Lower leg skin (tissue), 4 donors: ENCODE measurements at places on chromosomes 5 and 9.

DNA sequence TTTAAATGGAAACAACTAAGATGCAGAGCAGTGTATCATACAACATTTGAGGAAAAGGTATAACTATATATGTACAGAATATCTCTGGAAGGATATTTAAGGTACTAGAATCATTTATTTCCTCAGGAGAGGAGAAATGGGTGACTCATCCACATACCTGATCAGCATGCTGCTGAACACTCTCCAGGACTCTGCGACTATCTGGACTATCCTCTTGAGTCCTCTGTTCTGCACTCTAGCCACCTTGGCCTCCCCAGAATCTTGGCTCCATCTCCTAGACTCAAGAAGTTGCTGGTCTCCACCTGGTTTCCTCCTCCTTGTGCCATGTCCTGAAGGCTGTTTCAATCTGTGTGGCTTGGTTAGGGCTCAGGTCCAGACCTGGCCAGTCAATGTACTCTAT lies 8.8 kb upstream of the PRDM6 start:
- no peak for DNase-seq

- DNase-seq, result no peak
Measured at GRCh38 chr5:178058321-178059012, 54.9 kb upstream of the N4BP3 start.

GRCh38 chr9:19946441-19947109 lies 157.7 kb upstream of the SLC24A2 start:
- no peak for DNase-seq

DNA sequence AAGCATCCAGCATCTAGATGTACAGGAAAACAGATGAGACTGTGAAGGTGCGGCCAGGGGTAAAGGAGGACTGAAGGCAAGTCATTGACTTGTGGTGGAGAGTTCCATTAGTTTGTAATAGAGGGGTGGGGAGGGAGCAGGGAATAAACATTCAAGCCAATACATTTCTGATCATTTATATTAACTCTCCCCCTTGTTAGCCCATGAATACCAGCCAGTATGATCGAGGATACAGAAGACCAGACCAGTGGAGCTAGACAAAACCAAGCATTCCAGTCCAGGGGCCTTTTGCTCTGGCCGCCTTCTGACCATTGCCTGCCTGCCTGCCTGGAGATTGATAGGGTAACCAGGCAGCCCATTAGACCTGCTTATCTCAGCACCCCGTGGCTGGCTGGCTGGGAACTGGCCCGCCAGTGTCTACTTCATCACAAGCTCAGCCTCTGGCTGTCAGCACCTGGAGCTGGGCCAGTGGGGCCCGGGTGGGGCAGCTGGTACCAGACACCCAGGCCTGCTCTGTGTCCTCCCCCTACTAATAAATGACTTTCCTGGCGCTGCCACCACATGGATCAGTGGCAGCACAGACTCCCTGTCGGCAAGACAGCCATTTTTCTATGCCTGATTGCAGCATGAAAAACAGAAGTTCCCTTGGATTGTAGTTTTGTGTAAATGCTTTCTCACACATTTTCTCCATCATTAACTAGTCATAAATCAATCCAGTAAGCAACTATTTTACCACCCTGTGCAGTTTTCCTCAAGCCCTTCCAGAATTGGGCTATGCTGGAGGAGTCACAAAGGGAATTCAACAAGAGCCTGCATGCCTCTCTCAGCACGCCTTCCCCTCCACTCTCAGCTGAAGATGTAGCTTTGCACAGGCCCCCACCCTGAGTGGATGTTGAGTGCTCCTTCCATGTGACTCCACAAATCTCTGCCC lies 181.3 kb downstream of the SNCAIP start:
- DNase-seq, result no peak

- DNase-seq, result no peak
Measured at GRCh38 chr5:77029376-77029885, 773 bp upstream of the AGGF1 start.

DNA sequence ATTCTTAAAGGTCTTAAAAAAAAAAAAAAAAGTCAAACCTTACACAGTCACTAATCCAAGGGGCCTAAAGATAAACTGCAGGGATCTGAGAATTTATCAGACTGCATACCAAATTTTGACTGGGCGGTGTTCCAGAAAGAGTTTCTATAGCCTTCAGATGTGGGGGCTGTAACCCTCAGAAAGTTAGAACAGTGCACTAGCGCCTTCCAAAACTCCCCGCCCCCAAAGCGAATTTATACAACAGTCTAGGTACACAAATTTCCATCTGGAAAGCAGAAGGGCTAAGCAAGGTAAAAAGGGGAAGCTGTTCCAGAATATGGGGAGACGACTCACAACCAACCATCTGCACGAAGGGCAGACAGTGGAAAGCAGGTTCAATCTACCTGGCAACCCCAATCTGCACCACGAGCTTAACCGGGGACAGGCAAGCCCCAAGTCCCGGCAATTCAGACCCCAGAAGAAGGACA lies 813 bp downstream of the ERMP1 start:
- no peak for DNase-seq

DNA sequence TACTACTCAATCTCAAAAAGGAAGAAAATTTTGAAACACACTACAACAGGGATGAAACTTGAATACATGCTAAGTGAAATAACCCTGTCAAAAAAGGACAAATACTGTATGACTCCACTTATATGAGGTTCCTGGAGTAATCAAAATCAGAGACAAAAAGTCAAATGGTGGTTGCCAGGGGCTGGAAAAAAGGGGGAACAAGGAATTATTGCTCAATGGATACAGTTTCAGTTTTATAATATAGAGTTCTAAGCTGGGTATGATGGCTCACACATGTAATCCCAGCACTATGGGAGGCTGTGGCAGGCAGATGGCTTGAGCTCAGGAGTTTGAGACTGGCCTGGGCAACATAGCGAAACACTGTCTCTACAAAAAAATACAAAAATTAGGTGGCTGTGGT lies 29.0 kb downstream of the ETF1 start:
- no peak for DNase-seq

DNA sequence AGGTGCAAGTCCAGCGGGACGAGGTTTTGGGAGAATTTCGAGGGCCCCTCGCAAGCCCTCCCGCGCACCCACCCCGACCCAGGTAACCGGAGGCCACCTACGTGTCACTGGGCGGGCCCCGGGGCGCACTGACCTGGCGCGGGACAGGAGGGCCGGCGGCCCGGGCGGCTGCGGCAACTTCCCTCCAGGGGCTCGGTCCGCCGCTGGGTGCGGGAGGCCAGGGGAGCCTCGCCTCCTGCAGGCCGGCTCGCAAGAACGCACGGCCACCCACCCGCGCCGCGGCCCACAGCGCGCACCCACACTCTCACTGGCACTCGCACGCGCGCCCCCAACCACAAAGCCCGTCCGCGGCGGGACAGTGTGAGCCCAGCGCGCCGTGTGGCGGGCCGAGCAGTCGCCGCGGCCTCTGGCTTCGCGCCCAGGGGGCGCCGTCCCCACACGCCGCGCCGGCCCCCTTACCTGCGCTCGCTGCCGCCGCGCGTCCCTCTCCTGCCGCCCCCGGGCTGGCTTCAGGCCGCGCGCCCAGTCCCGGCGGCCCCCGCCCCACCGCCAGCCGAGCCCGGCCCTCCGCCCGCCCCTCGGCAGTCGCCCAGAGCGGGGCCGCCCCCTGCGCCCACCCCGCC lies 451 bp downstream of the LPAR1 start:
- DNase-seq, result no peak

GRCh38 chr5:102223542-102224477 lies 72.3 kb downstream of the SLCO4C1 start:
- DNase-seq, result no peak

DNA sequence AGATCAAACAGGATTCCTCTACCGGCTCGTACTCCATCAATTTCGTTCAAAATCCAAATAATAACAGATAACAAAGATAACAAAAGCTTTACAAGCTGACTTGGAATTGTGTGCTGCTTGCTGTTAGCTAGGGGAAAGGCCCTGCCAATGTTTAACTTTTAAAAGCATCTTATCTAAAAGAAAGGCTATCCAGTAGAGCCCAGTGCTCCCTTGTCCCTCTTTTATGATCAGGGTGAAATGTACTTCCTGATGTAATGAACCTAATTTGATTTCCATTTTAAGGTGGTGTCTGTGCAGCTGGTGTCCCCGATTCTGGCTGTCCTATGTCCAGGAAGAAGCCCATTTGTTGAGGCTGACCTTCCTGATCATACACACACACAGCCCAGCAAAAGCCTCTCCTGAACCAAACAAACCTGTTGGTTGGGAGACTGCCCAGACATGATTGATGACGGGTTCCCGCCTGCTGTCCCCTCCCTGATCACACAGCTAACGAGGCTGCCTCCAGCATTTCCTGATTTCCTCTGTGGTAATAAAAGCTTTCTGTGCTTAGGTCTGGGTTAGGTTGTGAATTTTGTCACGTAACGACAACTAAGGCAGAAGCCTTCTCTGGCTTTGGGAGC lies 54.1 kb downstream of the PWWP2A start:
- DNase-seq, result peak; percentile 65

GRCh38 chr5:93868851-93869250 lies 127.5 kb upstream of the POU5F2 start:
- no peak for DNase-seq

GRCh38 chr9:110370315-110370714 lies 32.7 kb upstream of the TXNDC8 start:
- no peak for DNase-seq

DNA sequence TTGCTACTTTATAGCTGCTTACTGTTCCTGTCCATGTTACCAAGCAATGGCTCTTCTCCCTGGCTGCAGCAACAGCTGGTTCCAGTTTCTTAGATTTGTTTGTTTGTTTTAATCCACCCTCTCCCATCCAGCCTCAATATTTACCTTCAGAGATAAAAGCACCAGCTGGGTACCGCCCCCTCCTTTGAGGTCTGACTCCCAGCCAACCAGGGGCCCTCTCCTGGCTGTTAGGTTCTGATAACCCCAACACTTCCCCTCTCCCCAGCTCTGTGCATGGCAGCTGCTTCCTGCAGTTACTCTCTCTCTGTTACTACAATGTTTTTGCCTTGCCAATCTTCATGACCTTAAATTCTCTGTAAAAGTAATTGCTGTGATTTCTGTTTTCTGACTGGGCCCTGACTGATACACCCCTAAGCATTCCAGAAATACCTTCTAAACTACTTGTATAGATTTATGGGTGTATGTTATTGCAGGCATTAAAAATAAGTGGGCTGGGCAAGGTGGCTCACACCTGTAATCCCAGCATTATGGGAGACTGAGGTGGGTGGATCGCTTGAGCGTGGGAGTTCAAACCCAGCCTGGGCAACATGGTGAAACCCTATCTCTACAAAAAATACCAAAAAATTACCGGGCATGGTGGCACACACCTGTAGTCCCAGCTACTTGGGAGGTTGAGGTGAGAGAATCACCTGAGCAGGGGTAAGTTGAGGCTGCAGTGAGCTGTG lies 2.6 kb upstream of the GCNT1 start:
- no peak for DNase-seq

DNA sequence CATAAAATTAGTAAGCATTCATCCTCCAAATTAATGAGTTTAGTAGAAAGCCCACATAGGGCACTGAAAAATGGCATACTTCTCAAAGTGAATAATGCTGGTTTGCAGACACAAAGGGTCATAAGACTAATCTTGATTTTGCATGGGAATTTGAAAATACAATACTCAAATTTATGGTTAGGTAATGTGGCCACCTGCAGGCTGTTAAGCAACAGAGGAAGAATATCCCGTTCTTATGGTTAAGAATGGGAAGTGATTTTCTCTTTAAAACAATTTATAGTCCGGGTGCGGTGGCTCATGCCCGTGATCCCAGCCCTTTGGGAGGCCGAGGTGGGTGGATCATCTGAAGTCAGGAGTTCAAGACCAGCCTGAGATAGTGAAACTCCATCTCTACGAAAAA lies 9.4 kb upstream of the PLCXD3 start:
- DNase-seq, result no peak

DNA sequence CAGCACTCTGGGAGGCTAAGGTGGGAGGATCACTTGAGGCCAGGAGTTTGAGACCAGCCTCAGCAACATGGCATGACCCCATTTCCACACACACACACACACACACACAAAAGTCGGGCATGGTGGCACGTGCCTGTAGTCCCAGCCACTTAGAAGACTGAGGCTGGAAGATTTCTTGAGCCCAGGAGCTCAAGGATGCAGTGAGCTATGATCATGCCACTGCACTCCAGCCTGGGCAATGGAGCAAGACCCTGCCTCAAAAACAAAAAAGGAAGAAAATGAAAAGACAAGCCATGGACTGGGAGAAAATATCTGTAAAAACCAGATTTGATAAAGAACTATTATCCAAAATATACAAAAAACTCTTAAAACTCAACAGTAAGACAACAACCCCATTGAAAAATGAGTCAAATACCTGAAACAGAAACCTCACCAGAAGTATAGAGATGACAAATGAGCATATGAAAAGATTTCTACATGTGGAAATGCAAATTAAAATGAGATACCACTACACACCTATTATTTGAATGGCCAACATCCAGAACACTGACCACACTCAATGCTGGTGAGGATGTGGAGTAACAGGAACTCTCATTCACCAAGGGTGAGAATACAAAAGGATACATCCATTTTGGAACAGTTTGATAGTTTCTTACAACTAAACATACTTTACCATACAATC lies 24.7 kb downstream of the DNAJA1 start:
- DNase-seq, result no peak

GRCh38 chr5:112973036-112973435 lies 3.6 kb upstream of the DCP2 start:
- no peak for DNase-seq

- no peak for DNase-seq
Measured at GRCh38 chr5:145830594-145830993, 4.5 kb downstream of the PRELID2 start.

GRCh38 chr9:136794281-136794999 lies 1.7 kb upstream of the CCDC183 start:
- DNase-seq, result no peak

GRCh38 chr5:98402130-98402529 lies 371.3 kb upstream of the RGMB start:
- DNase-seq, result no peak
